ENCODE measurements at places on chromosomes 1 and 21. TPM values are rescaled to one million over a fixed set of nuclear protein-coding genes. Genes with fewer than 3 reads are reported as not detected.

DNA sequence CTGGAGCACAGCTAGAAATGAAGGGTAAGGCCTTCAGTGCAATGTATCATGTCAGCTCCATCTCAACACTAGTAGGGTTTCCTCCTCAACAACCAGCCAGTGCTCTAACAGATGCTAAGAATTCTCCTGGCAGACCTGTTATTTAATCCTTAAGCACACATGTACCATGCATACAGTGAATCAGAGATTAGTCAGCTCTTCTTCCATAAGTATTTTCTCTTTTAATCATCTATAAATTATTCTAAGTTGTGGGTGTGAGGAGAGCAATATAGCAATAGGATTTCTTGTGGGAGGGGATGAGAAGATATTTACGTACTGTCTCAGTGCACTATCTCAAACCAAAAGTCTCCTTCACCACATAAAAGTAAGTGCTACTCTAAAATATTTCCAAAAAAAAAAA lies 95.3 kb downstream of the COP1 start:
- DNase-seq = no peak

DNA sequence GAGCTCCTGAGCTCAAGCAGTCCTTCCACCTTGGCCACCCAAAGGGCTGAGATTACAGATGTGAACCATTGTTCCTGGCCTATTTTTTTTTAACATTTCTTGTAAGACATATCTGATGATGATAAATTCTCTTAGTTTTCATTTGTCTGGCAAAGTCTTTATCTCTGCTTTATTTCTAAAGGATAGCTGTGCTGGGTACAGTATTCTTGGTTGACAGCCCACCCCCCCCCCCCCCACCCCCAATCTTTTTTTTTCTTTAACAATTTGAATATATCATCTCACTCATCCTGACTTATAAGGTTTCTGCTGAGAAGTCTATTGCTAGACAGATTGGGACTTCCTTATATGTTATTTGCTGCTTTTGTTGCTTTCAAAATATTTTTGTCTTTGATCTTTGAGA lies 51.3 kb downstream of the PKN2 start:
- no peak for DNase-seq

DNA sequence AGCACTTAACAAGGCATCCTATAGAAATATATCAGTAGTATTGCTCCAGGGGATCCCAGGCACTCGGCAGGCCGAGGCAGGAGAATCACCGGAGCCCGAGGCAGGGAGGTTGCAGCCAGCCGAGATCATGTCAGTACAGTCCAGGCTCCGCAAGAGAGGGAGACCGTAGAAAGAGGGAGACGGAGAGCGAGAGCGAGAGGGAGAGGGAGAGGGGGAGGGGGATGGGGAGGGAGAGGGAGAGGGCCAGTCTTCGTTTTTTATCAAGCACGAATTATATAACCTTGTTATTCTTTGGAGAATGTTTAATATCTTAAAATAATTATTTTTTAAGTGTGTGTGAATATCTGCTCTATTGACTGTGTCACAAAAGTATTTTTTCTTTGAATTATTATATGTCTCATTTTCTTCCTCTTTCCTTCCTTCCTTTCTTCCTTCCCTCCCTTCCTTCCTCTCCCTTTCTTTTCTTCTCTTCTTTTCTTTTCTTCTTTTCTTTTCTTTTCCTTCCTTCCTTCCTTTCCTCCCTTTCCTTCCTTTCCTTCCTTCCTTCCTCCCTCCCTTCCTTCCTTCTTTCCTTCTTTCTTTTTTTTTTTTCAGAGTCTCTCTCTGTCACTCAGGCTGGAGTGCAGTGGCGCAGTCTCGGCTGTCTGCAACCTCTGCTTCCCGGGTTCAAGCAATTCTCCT lies 233.7 kb downstream of the SRGAP2C start:
- DNase-seq = no peak

DNA sequence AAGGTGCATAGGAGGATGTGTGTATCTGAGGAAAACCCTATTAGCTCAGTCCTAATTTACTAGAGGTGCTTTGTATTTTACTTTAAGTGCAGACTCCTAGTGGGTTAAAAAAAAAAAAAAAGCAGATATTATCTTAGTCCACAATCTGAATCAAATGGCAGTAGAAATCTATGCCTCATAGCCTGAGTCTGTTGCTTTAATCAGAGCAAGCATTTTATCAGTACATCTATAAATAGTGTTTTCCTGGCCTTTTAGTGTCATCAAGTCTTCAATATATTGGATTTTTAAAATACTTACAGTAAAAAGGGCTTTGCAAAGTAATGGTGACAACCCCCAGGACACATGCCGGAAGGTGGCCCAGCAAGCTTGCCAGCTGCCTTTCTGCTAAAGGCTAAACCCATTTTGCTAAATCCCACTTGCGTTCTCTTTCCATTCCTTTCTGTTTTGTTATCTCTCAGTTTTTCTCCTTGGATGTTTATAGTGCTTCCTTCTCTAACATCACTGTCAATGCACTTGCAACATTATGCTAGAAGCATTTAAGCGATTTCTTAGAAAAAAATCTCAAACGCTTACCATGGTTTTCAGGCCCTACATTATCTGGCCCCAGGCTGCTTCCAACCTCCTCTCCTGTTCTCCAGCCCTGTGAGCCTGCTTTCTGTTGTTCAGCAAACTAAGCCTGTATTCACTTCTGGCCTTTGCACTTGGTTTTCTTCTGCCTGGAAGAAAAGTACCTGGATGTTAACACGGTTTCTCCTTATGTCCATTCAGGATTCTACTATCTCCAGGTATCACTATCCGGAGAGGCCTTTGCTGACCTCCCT lies 206.3 kb downstream of the PDE4B start:
- no peak for DNase-seq

GRCh38 chr1:10709165-10709564 lies 87.3 kb downstream of the CASZ1 start:
- DNase-seq = no peak

DNA sequence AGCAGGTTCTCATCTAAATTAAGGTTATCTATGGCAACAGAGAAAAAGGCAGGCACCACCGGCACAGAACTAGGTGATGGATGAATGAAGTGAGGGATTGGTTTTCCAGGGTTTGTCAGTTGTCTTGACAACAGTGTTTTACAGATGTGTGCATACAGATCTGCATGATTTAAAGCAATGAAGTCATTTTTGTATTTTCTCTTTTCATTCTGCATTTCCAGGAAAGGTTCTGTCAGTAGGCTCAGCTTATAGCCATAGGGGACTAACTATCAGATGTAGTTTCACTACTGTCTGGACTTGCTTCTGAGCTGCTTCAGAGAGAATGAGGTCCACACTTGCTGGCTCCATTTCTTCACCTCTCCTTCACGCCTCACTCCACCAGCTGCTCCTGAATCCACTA lies 98.2 kb upstream of the LMO4 start:
- no peak for DNase-seq

GRCh38 chr21:34812504-34813265 lies 143.9 kb downstream of the CLIC6 start:
- no peak for DNase-seq

TAL1 gene
- 3.0 TPM for total RNA-seq

HPDL gene
- 8.8 TPM for total RNA-seq

- no peak for DNase-seq
Observed at GRCh38 chr1:35120458-35121133, 41.4 kb downstream of the ZMYM1 start.

- no peak for DNase-seq
Observed at GRCh38 chr1:76939050-76939816, 72.0 kb downstream of the ST6GALNAC5 start.

S100A13 gene
- total RNA-seq = 102 TPM

DNA sequence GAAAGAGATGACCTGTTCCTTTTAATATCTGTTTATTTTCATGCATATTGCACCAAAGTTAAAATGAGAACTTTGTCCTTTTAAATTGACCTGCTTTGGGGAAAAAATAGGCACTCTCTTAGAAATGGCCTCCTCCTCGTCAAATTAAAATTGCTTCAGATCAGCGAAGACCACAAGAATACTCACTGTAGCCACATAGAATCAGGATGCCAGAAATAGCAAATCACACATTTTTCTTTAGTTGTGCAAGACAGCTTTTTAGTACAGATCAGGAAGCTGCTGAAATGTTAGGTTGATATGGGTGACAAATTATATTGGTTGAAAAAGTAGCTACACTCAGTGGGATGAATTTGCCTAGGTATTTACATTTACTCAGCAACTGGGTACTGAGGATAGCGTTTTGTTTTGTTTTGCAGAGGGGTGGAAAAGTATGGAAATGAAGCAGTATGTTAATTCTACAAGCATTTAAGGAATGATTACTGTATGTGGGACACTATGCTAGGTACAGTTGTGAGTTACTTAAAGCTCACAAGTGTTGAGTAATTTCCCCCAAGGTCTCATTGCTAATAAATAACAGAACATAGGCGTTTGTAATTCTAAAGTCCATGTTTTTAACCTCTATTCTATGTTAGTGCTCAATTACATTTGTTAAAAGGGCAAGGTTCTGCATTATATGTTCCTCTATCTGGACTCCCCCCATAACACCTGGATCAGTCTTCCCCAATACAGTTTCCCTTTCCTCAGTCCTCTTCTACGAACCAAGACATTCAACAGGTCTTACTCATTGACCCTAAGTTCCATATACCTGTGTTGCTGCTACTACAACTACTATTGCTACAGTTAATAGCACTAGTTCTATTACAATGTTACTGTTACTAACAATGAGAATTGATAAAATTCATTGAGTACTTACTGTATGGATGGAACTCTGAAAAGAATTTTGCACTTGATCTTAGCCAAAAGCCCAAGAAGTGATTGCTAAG lies 99.4 kb upstream of the S1PR1 start:
- no peak for DNase-seq

DNA sequence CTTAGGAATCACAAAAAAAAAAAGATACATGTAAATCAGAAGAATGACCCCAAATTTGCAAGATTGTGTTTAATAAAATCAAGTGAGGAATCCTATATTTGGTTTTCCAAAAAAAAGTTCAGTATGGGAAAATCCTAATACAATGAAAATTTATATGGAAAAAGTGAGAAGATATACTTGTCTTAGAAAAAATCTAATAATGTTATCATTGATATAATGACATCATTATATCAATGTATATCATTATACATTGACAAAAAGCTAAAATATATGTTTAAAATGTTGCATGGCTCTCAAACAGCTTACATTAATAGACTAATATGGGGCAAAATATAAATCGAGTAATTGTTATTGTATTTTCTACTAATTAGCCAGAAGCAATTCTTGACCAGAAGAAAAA lies 37.0 kb downstream of the DPYD start:
- no peak for DNase-seq

- DNase-seq = no peak
Observed at GRCh38 chr1:212218911-212219310, 66.3 kb upstream of the PPP2R5A start.

DNA sequence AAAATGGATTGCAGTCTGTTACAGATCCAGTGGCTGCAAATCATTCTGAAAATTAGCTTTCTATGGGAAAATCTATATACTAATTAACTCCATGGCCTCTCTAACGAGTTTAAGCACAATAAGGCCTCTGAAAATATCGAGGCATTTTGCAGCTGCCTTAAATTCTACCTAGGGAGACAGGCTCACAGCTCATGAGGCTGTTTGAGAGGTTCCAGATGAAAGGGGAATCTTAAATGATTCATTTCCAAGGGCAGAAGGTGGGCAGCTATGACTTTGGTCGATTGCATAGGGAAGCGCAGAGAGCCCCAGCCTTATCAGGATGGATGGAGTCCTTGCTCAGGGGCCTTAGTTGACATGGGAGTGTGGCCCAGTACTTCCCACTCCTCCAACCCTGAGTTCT lies 216.8 kb upstream of the POU3F1 start:
- no peak for DNase-seq

- no peak for DNase-seq
Observed at GRCh38 chr1:200378096-200378495, 31.7 kb downstream of the ZNF281 start.

DNA sequence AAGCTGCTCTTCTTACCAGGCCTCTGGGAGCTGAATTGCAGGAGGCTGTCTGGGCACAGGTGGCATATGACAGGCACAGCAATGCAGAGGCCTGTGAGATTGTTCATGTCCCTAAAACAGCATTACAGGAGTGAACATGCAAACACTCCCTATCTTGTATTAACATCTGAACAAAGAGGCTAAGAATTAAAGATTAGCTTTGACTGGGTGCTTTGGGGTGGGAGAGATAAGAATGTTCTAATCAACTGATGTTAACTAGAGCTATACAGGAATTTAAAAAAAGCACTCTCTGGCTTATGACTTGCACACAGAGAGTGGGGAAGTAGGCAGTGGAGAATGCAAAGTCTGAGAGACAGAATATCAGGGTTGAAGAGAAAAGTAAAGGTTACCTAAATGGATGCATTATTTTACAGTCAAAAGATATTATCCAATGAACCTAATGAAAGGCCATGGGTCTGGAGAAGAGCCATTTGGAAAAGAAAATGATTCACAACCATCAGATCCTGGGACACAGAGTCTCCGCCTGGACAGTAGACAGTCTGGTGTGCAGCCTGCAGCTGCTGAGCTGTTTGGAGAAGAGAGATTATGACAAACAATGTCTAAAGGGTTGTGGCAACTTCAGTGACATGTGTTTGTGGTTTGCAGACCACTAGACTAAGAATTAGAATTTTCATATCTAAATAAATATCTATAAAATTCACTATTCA lies 20.2 kb downstream of the DPT start:
- no peak for DNase-seq

P3H1 gene
- total RNA-seq = 14.5 TPM

DNA sequence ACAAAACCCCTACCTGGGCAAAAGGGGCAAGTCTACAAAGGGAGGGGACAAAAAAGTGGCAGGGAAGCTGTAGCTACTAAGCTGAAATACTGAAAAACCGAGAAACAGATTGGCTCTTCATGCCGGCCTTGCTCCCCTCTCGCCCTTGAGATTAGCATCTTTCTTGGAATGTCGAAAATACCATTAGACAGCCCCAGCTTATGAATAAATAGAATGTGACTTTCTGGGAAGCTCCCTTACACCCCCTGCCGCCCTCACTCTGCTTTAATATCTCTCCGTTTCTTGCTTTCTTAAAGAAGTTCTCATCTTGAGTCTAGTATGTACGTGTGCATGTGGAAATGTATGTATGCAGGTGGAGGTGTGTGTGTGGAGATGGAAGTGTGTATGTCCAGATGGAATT lies 14.1 kb downstream of the TRAF3IP3 start:
- DNase-seq = no peak

GJA9 gene
- 2.7 TPM for total RNA-seq

DNA sequence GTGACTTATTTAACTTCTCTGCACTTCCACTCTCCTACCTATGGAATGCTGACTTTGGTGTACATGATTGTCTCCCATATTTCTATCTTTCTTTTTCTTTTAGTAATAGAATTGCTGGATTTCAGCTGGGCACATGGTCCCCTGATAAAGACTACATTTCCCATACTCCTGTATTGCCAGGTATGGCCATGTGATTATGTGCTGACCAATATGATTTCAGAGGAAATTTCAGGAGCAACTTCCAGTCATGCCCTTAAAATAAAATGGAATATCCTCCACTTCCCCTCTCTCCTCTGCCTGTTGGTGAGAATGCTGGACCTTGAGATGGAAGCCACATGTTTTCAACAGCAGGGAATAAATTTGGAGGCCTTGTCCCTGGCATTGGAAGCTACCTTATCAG lies 130.7 kb upstream of the IGSF21 start:
- no peak for DNase-seq

GRCh38 chr1:231487019-231487418 lies 41.5 kb upstream of the TSNAX start:
- no peak for DNase-seq

GRCh38 chr1:44924835-44925464 lies 61.4 kb downstream of the EIF2B3 start:
- no peak for DNase-seq

GRCh38 chr1:219239518-219239917 lies 65.8 kb downstream of the LYPLAL1 start:
- DNase-seq = no peak

GRCh38 chr1:194903524-194903923 lies 1704.7 kb downstream of the KCNT2 start:
- no peak for DNase-seq

All from mucosa of descending colon (tissue), 3 donors.